Erythroblast (primary cell): ENCODE measurements at places on chromosomes 16 and 17.

DNA sequence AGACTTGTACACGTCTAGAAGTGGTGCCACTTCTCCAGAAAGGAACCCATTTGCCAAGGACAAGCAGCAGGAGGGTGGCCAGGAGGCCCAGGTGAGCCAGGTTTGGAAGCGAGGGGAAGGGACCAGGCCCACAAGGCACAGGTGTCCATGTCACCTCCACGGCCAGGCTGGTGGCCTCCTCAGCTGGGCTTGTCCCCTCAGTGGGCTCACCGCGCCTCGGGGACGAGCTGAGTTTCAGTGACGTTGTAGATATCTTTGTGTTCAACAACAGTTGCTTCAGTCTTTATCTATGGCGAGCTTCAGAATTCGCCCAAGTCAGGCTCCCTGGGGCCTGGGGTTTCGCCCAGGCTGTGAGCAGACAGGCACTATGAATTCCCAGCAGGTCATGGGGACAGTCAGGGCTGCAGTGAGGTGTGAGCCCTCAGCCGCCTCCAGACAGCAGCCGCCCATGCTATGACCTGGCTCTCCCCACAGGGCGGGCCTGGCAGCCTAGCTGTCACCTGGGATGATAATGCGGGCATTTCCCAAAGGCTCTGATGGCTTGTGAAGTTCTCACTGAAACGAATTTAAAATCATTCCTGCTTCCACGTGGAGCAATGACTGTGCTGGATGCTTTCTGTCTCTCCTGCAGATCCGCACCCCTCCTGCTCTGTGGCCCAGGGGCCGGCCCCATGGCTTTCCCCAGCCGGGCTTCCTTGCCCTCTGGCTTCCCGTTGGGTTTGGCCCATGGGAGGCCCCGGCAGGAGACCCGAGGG lies 89.5 kb downstream of the MRC2 start:
- DNase-seq, result no peak

DNA sequence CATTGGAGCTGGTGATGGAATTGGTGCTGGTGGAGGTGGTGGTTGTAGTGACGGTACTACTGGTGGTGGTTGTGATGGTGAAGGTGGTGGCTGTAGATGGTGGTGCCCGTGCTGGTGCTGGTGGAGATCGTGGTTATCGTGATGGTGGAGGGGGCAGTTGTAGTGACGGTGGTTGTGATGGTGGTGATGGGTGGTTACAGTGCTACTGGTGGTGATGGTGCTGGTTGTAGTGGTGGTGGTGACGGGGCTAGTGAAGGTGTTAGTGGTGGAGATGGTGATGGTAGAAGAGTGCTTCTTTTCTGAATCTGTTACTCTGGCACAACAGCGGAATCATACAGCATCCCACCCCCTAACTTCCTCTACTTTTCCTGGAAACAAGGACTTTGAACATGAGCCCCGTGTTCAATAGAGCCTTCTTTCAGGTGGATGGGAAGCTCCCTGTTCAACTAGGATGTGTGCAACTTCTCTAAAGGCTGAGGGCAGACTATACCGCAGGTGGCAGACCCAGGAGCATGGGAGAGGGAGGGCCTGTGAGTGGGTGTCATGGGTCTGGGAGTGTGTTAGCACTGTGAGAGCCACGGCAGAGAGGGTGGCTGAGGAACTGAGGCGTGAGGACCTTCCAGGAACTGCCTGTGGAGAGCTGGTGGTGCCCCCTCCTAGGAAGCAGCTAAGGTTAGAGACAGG lies 8.2 kb downstream of the TBX21 start:
- no peak for DNase-seq

- no peak for DNase-seq
Observed at GRCh38 chr17:9648521-9649110, 3.3 kb downstream of the USP43 start.

DNA sequence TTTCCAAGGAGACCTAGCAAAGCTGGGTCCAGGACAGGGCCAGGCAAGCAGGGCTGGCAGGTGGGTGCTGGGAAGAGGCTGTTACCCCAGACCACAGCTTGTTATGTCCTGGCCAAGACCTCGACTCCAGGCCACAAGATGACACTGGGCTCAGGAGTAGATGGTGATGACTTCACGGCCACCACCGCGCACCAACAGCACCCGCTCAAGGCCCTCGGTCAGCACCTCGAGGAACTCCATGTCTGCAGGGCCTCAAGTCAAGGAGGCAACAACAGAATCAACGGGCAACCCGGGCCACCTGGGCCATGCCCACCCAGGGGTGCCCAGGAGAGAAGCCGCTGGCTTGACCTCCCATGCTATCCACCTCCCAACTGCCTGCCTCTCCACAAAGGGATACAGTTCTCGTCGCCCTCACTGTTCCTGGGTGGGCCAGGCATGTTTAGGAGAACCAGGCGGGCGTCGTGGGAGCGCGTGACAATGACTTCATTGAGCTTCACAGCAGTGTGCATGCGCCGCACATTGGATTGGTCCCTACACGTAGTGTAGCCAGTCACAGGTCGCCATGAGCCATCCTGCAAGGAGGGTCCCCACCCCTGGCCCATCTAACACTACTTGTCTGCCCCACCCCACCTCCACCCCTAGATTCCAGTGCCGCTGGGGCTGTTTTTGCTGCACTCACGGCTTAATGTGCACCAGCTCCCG lies 921 bp upstream of the LCAT start:
- DNase-seq, result no peak

GRCh38 chr17:9924735-9925191 lies 19.7 kb upstream of the RCVRN start:
- DNase-seq, result peak; percentile 36

- DNase-seq, result peak; percentile 66
Observed at GRCh38 chr17:80252871-80253270, 7.8 kb upstream of the RNF213 start.

DNA sequence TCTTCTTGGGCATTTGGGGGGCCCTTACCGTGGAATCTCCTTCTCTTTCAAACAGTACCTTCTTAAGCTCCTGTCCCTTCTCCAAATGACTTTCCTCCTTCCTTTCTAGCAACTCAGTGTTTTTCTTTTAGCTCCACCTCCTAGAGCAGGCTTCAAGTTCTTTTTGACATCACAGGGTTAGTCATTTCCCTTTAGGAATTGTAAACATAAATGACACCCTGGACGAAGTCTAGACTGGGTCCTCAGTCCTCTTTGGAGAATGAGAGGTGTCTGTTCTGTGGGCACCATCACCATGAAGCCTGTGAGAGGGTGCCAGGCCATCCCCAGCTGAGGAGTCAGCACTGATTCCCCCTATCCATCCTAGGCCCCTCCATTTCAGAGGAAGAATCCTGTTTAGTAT lies 94.7 kb downstream of the SALL1 start:
- no peak for DNase-seq

DNA sequence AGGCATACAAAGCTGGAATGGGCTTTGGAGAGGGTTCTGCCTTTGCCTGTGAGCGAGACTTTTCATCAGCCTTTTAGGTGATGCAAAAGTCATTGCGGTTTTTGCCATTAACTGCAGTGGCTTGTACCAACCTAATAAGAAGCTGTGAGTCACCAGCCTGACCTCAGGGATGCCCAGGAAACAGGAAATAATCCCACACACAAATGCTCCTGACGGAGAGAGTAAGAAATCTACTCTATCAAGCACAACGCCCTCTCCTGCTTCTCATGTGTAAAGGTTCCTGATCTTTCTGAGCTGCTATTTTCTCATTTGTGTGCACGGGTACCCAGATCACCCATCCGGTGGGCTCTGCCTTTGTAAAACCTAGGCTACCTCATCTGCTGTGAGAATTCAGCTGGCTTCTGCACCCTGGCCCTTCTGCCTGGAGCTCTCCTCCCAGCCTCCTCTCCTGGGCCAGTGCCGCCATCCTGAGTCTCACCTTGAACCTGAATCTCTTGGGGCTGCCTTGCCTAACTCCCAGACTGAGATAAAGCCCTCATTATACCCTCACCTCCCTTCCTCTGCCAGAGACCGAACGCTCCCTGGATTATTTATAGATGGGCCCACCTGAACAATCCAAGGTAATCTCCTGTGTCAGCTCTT lies 299.7 kb downstream of the C16orf95 start:
- no peak for DNase-seq

DNA sequence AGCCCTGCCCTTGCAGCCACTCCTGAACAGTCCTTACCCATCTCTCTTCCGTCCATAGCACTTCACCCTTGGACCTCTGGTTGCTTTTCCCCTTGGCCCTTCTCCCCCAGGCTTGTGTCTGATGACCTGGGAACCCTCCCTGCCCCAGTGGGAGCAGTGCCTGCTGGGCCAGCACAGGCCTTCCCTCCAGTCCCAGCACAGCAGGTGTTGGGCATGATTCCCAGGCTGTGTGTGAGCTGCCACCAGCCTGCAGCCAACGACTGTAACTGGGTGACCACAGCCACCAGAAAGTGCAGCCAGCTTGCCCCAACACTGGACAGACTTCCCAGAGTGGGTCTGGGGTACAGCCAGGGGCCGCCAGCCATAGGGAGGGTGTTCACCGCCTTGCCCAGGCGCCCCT lies 30.0 kb downstream of the CRAMP1 start:
- DNase-seq, result no peak

DNA sequence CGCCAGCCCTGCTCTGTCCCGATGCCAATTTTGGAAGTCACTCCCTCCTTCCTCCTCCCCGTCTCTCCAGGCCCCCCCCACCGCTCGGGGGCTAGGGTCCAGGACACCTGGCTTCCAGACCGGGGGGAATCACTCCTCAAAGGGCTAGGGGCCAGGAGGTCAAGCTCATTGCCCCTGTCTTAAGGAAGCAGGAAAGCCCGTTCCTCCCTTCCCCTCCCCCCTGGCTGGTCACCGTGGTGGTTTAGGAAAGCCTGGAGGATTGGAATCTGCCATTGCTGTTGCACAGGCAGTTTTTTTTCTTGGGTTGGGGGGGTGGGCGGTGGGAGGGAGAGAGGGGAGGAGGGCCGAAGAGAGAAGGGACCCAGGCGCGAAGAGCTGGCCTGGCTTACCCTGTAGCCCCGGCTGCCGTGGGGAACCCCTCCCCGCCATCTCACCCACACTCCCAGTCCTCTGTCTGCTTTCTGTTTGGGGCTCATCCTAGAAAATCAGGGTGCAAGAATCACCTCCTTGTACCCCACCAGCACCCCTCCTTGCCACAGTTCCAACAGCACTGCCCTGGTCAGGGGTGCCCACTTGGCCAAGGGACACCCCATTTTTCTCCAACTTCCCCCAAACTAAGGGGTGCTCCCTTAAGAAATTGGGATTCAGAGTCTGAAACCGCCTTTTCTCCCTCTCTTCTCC lies 2.9 kb upstream of the BCL6B start:
- DNase-seq, result no peak

GRCh38 chr17:39549747-39550573 lies 57.8 kb downstream of the NEUROD2 start:
- DNase-seq, result no peak

DNA sequence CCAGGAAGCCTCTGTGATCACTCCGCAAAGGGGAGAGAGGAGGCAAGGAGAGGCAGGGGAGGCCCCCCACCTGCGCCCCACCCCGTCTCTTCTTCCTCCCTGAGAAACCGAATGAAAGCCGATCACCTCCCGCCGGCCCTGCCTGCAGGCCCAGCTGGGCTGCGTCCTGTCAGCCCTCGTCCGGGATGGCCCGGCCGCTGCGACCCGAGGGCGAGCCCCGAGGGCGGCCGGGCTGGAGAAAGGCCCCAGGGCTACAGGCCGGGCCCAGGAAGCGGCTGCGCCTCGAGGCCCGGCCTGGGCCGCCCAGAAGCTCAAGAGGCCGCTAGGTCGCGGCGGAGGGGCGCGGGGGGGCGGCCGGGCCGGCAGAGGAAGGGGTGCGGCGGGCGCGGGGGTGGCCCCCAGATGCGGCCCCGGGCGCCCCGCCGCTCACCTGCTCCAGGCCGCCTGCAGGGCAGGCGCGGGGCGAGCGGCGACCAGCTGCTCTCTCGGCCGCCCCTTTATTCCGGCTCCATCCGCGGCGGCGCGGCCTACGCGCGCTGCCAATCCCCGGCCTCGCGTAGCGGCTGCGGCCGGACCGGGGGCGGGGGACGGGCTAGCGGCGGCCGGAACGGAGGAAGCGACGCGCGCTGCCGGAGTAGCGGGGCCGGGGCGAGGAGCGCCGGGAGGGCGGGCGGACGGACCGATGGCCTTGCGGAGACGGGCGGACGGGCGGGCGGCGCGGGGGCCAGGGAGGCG lies at the start of gene ZNF319:
TSS of gene ZNF319 (minus strand) at position 702 of the 735 bp plus-strand sequence. CDS start 2,407 bp downstream, outside the sequence.
- DNase-seq, result no peak

DNA sequence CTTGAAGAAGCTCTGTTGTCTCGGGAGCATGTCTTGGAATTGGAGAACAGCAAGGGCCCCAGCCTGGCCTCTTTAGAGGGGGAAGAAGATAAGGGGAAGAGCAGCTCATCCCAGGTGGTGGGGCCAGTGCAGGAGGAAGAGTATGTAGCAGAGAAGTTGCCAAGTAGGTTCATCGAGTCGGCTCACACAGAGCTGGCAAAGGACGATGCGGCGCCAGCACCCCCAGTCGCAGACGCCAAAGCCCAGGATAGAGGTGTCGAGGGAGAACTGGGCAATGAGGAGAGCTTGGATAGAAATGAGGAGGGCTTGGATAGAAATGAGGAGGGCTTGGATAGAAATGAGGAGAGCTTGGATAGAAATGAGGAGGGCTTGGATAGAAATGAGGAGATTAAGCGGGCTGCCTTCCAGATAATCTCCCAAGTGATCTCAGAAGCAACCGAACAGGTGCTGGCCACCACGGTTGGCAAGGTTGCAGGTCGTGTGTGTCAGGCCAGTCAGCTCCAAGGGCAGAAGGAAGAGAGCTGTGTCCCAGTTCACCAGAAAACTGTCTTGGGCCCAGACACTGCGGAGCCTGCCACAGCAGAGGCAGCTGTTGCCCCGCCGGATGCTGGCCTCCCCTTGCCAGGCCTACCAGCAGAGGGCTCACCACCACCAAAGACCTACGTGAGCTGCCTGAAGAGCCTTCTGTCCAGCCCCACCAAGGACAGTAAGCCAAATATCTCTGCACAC lies 21.2 kb downstream of the AKAP1 start:
- DNase-seq, result peak; percentile 9

DNA sequence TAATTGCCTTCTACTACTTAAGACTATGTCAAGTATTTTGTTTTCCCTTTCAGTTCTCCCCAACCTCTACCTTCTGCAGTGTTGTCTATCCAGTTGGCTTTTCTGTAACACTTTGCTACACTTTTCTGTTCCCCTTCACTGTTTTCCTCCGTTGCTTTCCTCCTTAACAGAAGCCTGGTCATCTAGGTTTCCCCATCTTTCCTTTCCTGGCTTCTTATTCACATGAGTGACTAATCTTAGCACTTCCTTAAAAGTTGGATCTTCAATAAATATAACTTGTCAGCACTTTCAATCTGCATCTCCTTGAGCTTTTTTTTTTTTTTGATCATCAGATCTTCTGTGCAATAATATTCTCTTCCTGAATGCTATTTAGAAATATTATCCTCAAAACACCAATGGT lies 2.8 kb upstream of the SLFN11 start:
- no peak for DNase-seq
